ENCODE measurements at places on chromosomes 4 and X. TPM values are rescaled to one million over a fixed set of nuclear protein-coding genes. Genes with fewer than 3 reads are reported as not detected.

The NSUN7 gene
- total RNA-seq = 3.2 TPM

GRCh38 chrX:14291666-14292500, 237.5 kb upstream of the GLRA2 start:
- DNase-seq = no peak

GRCh38 chr4:3612281-3612680, 80.1 kb upstream of the LRPAP1 start:
- DNase-seq = no peak

DNA sequence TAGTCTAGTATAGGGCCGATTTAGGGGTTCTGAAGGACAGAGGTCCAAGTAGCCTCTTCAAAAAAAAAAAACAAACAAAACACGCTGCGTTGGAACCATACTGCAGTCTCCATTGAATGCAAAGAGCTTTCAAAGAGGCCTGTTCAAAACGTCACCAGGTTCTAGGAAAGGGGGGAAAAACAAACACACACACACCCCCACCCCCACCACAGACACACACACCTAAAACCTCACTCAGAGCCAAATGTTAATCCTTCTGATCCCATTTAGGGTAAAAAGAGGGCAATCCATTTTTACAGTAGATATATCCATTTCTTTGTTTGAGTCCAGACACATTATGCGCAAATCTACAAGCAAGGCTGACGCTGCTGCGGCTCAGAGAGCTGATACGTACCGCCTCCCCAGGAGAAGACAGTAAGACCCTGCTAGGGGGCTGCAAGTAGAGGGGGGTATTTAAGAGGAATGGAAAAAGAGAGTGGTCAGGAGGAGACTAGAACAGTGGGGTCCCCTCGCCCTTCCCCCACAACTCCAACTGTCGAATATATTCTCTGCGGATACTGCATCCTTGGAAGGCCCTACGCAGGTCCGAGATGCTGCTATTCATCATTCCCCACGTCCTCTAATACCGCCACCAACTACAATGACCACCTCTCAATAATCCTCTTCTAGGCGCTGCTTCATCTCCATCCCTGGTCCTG, 1.3 kb downstream of the NKRF start:
- no peak for DNase-seq

The ARSH gene
- not detected for total RNA-seq

GRCh38 chr4:25163196-25163595, 2.9 kb upstream of the SEPSECS start:
- no peak for DNase-seq
